NCI-H2171 treated with DMSO at 0.1 percent for 48 hours (cell line): ENCODE measurements at places on chromosomes 12 and 14.
A peak's percentile ranks its signal among the peaks of the same experiment; 100 is the strongest.

DNA sequence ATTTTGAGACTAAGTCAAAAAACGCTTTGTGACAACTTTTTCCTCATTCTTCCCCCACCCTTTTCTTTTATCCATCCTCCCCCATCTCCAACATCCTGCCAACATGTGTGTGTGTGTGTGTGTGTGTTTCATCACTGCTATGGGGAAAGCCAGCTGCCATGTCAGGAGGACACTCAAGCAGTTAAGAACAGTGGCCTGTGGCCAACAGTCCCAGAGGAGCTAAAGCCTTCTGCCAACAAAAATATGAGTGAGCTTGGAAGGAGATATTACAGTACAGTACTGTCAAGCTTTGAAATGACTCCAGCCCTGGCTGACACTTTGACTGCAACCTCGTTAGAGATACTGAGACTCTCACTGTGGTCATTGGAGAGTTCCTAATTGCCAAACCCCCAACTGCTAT, 5.0 kb upstream of the CSRP2 start:
- peak; percentile 25 for DNase-seq

GRCh38 chr12:104360983-104361707, 57.6 kb downstream of the EID3 start:
- DNase-seq, result no peak

DNA sequence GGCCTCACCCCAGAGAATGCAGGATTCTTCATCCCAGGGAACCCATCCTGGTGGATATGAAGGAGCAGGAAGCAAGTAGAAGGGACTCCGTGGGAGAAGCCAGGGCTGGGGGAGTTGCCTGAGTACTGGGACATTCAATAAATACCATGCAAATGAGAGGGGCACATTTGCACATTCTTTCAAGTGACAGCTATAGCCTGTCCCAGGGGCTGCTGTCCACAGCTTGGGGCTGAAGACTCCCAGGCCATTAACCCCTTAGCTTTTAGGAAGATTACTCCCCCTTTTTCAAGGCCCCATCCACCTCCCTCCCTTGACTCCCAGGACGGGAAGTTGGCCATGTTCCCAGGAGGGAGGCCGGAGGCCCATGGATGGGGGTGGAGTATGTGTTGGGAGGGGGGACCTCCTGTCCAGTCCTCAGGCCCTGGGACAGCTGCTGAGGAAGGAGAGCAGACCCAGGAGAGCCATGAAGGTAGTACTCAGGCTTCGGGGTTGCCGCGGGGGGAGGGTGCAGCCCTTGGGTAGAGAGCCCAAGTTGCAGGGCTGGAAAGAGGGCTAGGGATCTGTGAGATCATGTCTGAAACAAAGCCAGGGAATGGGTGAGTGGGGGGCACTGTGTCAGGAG, 974 bp upstream of the TNS2 start:
- no peak for DNase-seq

- DNase-seq, result no peak
These were observed 94.2 kb downstream of the LLPH start for GRCh38 chr12:66036317-66036716.

- DNase-seq, result no peak
These were observed 21.1 kb downstream of the PLEKHD1 start for GRCh38 chr14:69505338-69506240.

GRCh38 chr12:8493084-8493483, 20.2 kb upstream of the CLEC4D start:
- DNase-seq, result no peak

DNA sequence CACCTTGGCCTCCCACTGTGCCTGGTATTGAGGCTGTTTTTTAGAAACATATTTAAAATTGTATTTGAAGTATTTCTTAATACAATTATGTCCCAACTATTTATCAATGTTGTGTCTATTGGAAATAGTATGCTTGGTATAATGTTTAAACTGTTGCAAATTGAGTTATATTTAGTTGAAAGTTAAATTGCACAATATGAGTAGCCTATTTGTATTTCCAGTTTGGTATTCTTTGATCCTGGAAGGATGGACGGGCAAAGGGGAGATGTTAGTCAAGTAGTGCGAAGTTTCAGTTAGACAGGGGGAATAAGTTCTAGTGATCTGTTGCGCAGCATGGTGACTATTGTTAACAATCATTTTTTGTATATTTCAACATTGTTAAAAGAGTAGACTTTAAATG, 111.5 kb downstream of the NUBPL start:
- DNase-seq, result no peak
